ENCODE measurements at places on chromosomes 7 and 10.

DNA sequence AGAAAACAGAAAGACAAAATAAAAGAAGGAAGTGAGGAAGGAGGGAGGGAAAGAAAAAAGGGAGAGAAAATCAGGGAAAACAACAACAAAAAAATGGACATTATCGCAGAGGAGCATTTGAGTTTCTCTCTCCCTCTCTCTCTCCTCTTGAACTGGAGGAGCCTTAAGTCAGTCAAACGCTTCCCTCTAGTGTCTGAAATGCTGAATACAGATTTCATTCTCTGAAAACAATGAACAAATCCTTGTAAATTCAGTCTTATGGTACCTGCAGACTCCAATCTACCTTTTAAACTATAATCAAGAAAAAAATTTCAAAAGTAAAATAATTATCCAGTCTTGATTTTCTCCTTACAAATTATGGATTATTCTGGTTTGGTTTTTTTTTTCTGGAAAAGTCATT lies 89.2 kb upstream of the PFKP start:
- DNase-seq, result peak; percentile 31

DNA sequence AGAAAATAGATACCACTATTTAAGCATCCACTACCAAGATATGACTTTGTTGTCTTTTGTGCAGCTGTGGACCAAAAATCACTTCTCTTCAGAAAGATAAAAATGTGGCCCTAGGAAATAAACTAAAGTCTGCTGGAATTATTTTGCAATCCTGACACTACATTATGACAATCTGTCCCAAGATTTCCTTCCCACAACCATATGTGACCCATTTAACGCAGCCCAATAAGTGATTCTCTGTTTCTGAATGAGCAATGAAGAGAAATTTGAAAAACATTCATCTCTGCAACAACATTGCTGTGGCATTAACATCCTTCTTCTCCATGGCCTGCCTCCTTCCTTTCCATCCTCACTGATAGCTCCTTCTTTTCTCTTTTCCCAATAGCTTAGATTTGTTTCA lies 212.0 kb downstream of the TSPAN12 start:
- no peak for DNase-seq

GRCh38 chr7:86664486-86664885 lies 20.8 kb downstream of the GRM3 start:
- no peak for DNase-seq

DNA sequence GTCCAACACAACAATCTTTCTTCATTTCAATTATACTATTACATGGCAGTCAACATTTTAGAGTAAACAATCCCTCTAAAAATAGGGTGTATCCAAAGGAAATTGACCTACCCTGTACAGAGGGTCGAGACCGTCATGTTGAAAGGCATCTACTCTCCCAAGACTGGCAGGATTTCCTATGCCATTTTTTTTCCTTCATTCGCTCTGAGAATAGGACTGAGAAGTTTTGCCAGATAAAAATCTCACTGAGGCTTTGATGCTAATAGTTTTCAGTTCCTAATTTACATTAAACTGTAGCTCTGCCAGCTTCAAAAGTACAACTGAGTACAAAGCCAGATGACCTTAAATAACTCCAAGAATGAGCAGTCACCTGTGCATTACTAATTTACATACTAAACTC lies 84.5 kb upstream of the SEMA3C start:
- no peak for DNase-seq

DNA sequence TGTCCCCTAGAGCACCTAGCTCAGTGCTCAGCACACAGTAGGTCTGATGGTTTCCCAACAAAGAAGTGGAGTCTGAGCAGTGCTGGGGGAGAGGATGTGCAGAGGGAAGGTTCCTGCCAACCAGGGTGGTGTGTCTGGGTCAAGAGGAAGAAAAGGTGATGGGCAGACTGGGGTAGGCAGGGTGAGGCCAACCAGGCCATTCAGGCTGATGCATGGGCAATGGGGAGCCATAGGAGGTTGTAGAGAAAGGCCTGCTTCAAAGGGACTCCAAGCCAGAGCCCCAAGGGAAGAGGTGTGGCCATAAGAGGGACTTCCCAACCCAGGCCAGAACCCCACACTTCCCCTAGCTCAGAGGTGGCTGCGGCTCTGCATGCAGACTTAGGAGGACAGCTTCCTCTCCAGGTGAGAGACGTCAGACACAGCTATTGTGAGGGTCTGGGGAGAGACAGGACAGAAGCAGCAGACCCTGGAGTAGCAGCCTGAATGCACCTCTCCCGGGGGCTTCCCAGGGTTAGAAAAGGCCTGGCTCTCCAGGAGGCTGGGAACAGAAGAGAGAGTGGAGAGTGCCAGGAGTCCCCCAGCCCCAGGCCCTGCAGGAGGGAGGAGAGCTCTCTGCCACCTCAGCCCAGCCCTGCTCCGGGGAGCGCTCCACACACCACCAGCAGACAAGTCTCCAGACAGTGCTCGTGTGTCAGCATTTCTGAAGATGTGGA lies 87.4 kb upstream of the ZMIZ1 start:
- DNase-seq, result no peak

DNA sequence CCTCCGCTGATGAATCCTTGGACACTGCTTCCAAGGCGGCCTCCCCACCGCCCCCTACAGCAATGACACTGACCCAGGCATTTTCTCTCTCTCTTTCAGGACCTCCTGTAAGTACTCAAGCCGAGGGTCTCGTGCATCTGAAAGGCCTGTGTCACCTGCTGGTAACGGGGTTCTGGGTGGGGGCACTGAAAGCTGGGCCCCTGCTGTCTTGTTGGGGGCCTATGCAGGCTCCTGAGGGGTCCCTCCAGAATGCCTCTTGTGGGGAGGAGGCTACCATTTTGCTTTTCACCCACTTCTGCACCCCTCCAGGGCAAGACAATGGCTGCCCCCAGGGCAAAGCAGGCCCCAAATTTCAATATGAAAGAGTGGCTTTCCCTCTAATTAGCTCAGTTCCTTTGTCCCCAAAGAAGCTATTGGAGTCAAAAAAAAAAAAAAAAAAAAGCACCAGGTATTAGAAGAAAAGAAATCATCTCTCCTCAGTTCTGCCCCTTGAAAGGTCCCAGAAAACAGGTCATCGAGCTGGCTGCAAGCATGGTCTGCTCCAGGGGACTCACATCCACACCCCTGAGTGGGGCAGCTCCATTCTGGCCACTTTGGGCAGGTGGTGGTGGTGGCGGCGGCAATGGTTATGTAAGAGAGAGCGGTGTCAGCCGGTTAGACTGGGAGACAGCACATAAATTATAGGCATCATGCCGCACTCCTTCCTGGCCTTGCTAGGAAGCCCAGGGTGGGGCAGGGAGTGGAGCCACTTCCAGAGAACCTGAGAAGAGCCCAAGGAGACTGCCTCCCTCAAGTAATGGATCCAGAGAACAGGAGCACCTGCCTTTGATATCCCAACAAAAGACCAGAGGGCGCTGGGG lies 66.2 kb downstream of the COL13A1 start:
- no peak for DNase-seq

- DNase-seq, result no peak
These were observed 171.8 kb downstream of the PRKAG2 start for GRCh38 chr7:151704960-151705635.

DNA sequence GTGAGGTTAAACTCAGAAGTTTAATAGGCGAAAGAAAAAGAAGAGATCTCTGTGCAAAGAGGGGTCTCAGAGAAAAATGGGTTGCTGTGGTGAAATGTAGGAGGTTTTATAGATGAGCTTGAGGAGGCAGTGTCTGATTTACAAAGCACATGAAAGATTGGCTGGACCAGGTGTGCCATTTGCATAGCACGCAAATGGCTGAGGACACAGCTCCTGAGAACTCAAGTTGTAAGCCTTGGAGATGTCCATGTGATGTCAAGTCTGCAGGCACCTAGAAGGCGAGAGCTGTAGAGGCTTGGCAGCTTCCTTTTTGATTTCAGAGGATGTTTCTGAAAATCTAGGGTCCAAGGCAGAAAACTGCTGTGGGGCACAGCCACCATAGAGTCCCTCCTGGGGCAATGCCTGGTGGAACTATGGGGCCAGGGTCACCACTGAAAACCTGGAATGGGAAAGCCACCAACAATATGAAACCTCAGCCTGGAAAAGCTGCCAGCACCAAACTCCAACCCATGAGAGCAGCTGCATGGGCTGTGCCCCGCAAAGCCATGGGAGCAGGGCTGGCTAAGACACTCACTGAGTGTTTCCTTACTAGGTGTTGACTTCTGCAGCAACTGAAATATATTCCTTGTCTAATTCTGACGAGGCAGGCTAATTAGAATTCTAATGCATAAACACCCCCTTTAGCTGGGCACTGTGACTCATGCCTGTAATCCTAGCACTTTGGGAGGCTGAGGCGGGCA lies 96.9 kb upstream of the TNS3 start:
- DNase-seq, result no peak

DNA sequence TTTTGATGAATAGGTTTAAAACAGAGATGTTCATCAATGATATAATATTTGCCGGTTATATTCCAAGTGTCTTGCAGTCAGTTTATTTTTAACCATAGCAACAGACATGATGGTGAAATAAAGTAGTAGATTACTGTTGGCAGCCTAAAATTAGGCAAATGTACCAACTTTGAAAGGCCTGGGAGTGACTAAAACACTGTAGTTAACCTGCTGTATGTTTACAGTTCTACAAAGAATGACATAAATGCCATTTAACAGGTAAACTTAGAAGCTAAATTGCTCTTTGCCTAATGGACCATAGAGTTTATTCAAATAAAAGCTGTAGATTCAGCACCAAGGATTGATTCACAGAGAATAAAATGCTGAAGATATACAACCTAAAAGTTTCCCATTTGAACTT lies 64.1 kb downstream of the PHTF2 start:
- peak; percentile 72 for DNase-seq
